NCI-H1436 treated with DMSO at 0.1 percent for 48 hours (cell line): ENCODE measurements at places on chromosomes 3 and 15.

GRCh38 chr3:146747051-146747450 lies 141.9 kb upstream of the PLSCR5 start:
- DNase-seq, result no peak

GRCh38 chr3:171365489-171365888 lies 94.7 kb downstream of the TNIK start:
- no peak for DNase-seq

GRCh38 chr3:61790411-61790810 lies 229.0 kb downstream of the PTPRG start:
- DNase-seq, result no peak

DNA sequence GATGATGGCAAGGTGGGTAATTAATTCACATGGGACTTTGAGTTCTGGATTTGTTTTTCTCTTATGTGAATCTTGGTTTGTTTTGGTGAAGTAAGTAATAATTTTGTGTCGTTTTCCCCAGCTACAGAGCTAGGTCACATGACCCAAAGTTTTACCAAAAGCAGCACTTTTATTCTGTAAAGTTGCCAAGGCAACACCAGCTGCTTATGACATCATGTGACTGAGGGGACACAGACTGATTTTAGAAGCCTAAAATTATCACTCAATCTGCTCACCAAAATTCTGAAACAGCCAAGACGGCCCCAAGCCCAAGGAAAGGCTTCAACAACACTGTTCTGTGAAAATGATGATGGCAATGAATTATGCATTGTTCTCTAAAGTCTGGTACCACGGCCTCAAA lies 63.9 kb downstream of the MEX3B start:
- DNase-seq, result no peak

DNA sequence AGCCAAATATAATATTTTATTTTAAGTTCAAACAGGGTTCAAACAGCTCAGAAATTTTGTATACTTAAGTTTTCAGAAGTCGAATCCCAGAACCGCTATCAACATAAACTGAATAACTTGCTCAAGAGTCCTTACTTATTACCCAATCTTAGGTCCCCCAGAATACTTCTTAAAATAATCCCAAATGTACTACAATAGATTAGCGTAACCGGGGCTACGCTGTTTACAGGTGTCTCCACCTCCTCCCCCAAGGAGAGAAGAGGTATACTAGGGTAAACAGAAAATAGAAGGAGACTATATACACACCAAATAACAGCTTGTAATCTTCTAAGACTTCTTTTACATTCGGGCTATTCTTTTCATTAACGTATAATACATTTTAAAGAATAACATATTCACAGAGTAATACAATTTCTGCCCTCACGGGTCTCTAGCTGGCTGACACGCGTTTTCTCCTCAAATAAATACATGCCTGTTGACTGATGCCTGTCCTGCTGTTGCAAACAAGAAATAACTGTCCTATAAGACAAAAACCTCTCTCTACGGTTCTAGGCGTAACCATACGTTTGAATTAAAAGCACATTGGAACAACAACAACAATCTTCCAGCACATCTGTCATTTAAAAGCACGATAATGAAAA lies 1.3 kb downstream of the DENND4A start:
- no peak for DNase-seq

DNA sequence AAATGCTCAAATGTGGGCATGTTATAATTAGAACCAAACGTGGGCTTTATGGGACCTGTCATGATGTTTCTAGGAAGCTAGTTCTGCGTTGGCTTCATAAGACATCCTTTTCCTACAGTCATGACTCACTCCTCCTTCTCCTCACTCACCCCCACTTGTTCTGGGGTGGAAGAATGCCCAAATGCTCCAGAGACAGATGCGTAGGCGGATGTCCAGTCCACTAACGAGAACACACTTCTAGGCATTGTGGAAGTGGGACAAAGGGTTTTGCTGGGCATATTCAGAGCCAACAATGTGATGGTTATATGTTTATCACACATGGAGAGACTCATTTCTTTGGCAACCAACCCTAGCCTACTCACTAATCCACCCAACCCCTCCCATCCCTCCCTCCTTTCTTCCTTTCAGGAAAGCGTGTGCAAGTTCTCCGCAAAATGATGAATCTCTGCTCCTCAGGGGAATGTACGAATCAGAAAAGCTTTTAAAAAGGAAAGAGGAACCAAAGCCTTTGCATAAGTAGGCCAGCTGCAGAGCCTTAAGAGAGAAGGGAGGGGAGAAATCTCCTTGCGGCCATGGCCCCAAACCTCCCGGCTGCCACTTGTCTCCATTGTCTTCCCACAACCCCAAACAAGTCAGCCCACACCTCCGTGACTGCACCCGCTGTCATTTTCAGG lies 123.0 kb upstream of the SPRED1 start:
- no peak for DNase-seq

- DNase-seq, result no peak
These were observed 10.6 kb downstream of the ALDH1A3 start for GRCh38 chr15:100890051-100890720.

- no peak for DNase-seq
These were observed 82.0 kb downstream of the USF3 start for GRCh38 chr3:113614402-113614801.

DNA sequence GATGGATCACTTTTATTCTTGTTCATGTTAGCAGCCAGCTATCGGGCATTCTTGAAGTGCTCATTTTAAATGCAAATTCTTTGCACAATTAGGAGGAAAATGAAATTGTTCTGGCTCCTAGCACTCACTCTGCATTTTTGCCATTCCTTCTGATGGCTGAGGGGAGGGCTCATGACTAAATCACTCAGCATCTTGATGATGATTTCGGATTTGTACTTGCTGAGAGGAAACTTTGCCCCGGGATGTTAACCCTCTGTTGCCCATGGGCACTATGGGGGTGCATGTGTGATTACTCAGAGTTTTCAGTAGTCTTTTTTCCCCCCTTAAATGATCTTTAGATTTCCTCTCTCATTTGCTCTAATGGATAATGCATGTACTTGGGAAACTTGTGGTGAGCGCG lies 299.6 kb upstream of the C2CD4B start:
- no peak for DNase-seq

DNA sequence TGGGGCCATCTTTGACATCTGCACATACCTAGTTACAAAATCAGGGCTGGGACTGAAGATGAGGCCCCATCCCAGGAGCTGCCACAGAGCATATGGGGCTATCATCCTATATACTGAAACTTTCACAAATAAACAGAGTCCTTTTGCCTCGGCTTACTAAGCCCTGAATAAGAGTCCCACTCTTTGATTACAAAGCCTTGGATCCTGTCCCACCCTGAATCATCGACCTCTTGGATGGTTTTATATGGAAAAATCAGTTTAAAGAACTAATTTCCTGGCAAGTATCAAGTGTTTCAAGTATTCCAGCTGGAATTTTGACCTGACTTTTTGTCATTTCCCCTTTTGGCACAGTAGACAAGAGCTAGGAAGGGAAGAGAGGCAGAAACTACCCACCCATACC lies 331.3 kb upstream of the FRG2C start:
- DNase-seq, result no peak

- DNase-seq, result no peak
These were observed 48.7 kb downstream of the PRKAR2A start for GRCh38 chr3:48798998-48799397.

GRCh38 chr3:121690777-121691405 lies 30.2 kb upstream of the HCLS1 start:
- no peak for DNase-seq

- DNase-seq, result no peak
These were observed 66.1 kb upstream of the SPATA12 start for GRCh38 chr3:56994391-56994790.

GRCh38 chr15:79643393-79643792 lies 211.3 kb downstream of the MINAR1 start:
- DNase-seq, result no peak

- no peak for DNase-seq
These were observed 20.7 kb upstream of the HEG1 start for GRCh38 chr3:125076464-125076863.

DNA sequence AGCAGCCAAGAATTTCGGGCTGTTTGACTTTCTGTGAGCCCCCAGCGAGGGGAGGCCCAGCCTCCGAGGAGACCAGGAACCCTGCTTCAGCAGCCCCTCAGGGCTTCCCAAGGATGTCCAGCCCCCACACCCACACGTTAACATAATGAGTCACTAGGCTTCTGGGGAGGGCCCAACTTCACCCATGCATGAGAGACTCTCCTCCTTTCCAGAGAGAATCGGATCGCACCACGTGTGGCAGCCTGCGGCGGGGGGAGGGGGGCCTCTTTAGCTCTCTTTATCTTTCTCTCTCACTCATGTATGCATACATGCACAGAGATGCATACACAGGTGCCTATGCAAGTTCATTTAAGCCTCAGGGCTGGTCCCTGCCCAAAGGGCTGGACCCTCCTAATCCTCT lies 3.1 kb upstream of the AP2M1 start:
- DNase-seq, result no peak

DNA sequence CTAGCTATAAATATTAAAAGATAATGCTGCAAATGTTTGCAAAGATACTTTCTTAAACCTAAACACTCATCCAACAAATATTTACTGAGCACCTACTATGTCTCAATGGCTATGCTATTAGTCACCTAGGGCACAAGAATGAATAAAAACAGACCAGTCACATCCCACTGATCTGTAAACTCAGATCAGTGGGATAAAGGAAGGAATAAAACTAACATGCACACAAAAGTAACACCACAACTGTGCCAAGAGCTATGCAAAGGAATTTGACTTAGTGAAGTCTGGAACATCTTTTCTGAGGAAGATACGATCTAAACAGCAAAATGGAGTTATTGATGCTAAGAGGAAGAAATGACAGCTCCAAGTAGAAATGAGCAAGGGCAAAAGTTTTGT lies 56.6 kb downstream of the CBLB start:
- DNase-seq, result no peak

- DNase-seq, result no peak
These were observed 69.3 kb downstream of the ADAMTSL3 start for GRCh38 chr15:83723216-83723615.

DNA sequence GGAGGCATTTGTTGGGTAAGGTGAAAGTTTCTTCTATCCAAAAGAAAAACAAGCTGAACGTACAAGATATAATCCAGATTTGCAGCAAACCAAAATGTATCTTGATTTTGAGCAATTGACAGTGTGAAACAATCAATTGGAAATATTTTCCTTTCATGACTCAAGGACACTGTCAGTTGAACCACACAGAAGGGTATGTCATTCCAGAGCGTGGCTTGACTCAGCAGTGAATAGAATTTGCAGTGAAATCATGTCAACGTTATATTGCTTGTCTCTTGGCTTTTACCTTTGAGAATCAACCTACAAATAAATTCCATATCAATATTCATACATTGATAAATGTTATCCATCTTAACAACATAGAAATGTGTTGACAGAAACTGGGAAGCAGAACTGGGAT lies 78.2 kb downstream of the TM2D3 start:
- DNase-seq, result no peak

GRCh38 chr3:186529201-186529999 lies 14.8 kb downstream of the CRYGS start:
- DNase-seq, result no peak

- no peak for DNase-seq
These were observed 2.6 kb upstream of the CHST13 start for GRCh38 chr3:126521122-126521891.

GRCh38 chr3:140164922-140165590 lies 230.1 kb downstream of the CLSTN2 start:
- no peak for DNase-seq

DNA sequence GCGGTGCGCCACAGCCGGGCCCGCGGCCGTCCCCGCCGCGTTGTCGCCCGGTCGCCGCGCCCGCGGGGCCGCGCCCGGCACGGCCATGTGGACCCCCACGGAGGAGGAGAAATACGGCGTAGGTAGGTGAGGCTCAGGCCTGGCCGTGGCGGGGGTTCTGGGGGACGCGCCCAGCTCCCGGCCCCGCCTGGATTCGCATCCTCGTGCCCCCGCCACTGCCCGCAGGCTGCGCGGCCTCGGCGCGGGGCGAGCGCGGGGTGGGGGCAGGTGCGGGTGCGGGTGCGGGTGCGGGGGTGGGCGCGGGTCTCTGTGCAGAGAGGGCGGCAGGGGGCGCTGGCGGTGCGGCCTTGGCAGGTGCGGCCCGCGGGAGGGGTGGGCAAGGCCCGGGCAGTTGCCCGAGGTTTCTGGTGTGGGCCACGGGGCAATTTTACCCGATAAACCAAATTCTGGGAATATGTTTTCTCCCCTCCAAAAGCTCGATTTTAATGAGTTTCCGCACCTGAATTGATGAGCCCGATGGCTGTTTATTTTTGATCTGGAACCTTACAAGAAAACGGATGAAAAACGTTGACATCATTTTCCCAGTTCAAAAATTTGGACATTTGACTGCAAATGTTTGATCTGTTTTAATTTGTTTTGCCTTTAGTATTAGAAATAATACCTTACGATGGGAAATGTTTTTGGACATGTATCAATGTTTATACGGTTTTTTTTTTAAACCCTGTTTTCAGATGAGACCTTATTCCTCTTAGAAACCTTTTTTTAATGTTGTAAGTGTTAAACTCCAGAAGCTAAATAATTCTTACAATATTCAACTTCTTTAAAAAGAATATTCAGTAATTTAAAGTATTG lies 678 bp downstream of the DOCK3 start:
- no peak for DNase-seq

- DNase-seq, result no peak
These were observed 18.1 kb upstream of the RAF1 start for GRCh38 chr3:12681943-12682390.

DNA sequence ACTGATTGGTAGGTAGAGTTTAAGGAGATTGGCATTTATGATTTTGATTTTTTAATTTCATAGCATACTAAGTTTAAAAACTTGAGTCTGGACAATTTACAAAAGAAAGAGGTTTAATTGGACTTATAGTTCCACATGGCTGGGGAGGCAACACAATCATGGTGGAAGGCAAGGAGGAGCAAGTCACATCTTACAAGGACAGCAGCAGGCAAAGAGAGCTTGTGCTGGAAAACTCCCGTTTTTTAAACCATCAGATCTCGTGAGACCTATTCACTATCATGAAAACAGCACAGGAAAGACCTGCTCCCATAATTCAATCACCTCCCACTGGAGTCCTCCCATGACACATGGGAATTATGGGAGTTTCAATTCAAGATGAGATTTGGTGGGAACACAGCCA lies 630.9 kb upstream of the NR2F2 start:
- DNase-seq, result no peak

GRCh38 chr15:94229591-94230369 lies 1.6 kb upstream of the MCTP2 start:
- DNase-seq, result no peak

DNA sequence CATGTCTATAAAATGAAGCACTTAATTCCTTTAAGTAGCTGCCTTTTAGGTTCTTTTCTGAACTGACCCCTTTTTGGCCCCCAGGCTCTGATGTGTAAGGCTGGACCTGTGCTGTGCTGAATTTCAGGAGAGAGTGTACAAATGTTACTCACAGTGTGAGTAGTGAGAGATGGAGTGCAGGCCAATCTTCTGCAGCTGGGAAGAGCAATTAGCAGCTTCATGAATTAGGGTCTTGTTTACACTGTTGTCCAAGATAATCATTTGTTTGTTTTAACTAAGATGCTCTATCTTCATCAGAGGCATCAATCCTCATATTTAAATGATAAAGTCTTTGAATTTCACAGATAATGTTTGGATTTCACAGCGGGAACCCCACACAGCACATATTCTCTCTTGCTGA lies 19.4 kb downstream of the ARPP21 start:
- no peak for DNase-seq
